ENCODE measurements at places on chromosomes 11 and 22.

- DNase-seq: no peak
Measured at GRCh38 chr11:68481579-68482240, 21.2 kb downstream of the PPP6R3 start.

DNA sequence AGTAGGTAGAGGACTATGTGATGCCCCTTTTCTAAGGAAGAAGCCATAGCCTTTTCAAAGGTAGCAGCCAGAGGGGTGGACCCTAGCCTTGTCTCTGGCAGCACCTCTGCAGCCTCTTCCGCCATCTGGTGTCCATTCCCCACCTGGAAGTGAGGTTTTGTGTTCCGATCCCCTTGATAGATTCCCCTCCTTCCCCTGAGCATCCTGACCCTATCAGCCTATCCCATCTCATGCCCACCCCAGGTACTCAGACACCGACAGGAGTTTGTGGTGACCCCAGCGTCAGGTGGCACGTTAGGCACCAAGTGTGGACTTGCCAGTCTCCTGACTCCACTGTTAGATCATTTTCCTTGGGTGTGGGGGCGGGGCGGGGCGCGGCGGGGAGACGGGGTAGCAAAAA is 398 bp upstream of the FAM89B start:
- no peak for DNase-seq

DNA sequence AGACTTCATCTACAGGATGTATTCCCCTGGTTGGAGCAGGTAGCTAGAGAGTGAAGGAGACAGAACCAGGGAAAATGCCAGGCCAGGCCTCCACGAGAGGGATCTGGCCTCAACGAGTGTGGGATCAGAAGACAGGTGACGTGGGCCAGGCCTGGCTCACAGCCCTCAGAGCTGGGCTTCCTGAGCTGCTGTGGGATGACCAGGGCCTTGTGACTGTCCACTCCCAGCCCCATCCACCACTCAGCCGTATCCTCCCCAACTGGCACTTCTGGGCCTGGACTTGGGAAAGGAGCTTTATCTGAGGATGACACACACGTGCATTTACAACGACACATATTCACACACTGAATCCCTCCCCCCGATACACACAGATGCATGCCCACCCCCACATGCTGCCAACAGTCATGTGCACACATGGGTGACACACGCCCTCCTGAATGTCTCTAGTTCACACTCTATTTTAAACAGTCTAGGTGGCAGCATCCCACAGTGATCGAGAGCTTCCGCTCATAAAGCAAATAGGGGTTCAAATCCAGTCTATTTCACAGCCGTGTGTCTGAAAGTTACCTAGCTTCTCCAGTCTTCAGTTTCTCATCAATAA is 93.1 kb downstream of the TP53I11 start:
- DNase-seq: no peak

DNA sequence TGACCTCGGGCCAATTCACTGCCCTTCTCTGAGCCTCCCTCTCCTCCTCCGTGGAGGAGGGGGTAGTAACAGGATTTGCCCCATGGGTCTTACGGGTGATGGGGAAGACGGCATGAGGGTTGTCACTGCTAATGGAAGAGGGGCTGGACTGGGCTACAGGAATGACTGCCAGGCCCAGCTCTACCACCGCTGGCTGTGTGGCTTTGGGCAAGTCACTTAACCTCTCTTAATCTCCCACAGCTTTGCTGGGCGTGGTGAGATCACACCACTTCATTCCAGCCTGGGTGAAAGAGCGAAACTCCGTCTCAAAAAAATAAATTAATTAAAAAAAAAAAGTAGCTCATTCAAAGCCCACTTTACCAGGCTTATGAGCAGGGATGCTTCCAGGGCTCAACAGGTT is 2.8 kb downstream of the SYT12 start:
- no peak for DNase-seq

DNA sequence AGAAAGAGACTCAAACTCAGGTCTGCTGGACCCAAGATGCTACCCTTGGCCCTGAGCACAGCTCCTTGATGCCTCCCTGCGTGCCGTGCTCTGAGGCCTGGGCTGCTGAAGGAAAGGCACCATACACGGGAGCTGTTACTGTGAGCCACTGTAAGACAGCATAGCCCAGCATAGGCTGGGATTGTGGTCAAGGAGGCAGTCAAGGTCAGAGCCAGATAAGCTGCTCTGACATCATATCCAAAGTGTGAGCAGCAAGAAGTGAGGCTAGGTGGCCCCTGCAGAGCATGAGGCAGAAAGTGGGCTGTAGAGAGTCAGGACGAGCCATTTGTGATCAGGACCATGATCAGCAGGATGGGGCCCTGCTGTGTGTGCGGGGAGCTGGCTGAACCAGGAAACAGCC is 7.7 kb downstream of the SLC22A8 start:
- no peak for DNase-seq

DNA sequence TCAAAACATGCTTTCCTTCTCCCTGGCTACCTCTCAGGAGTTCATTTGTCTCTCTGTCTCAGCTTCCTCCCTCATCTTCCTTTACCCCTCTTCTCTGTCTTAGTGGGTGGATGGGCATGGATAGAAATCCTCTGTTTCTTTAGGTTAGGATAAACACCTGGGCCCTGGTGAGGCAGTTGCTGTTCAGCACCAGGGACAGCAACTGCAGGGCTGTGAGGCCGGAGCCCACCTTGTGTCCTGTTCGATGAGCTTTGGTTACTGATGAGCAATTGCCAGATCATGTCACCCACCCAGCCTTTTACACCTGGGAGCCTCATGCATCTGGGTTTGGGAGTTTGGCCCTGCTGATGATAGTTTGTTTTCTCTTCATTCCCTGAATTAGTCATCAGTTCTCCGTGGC is 6.1 kb upstream of the CRYBB3 start:
- no peak for DNase-seq

GRCh38 chr22:19540394-19540793 is 16.2 kb upstream of the CLDN5 start:
- DNase-seq: no peak

DNA sequence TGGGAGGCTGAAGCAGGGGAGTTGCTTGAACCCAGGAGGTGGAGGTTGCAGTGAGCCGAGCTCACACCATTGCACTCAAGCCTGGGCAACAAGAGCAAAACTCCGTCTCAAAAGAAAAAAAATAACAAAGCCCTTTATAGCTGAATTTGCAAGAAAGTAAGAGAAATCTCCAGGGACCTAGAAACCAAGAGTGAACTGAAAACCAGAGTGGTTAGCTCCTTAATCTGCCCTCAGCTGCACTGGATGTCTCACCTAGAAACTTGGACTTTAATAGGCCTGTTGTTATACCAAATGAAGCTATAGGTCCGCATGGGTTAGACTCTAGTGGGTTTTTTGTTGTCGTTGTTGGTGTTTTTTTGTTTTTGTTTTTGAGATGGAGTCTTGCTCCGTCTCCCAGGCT is 4.1 kb downstream of the NEU3 start:
- DNase-seq: no peak

GRCh38 chr11:131599285-131599684 is 228.9 kb downstream of the NTM start:
- no peak for DNase-seq

- DNase-seq: no peak
Measured at GRCh38 chr11:133154076-133154475, 378.2 kb downstream of the OPCML start.

DNA sequence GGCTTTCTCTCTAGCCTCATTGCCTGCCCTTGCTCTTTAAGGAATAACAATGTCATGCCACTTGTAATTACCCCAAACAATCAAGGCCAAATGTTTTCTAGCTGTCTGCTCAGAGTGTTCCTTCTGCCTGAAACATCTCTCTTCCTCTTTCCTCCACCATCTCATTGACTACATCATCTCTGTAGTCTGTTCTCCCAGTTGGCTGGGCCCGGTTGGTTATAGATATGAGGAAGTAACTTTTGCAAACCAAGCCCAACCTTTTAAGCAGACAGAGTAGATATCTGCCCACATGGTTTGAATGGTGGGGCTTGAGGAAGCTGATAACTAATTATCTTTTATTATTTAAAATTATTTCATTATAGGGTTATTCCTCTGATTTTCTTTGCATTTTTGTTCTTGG is 104.5 kb downstream of the NTM start:
- no peak for DNase-seq

DNA sequence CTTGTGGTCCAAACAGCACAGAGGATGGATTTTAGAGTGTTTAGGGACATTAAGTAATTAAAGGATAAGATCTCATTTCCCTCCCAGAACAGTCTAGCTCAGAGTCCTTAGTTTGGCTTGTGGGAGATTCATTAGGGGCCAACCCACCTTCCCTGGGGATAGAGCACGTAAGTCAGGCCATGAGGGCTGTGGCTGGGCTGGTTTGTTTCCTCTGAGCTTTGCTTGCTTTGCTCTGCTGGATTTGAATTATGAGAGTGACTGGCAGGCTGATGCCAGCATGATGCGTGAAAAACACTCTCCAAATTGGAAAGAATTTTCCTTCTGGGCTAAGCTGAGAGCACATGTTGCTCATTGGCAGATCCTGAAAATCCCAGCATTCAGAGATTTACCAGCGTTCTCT is 84.7 kb upstream of the HEPHL1 start:
- no peak for DNase-seq

DNA sequence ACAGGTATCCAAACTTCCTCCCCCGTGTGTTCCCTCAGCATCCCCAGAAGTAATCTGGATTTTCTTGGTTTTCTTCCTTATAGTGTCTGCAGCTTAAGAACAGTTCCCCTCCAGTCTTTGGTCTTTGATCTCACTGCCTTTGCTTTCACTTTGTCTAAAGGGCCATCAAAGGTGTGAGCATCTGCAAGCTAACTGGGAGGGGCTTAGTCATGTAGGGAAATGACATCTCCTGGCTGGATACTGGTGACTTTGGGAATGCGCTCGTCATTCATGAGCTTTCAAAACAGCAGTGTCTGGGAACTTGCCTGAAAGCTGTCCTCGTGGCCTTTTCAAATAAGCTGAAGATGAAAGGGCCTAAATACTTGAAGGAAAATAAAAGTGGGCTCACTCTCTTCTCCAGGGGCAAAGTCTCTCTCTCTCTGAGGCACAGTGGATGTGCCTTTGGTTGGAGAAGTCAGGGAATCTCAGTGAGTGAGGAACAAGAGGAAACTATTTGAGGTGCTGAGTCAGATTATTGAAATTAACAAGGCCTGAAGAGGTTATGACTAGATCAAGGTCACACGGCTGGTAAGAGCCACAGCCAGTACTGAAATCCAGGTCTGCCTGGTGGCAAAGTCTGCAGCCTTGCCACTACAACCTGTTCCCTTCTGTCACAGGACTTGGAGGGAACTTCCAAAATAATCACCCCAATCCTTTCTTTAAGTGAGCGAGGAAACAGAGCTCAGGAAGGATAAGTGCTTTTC is 45.6 kb upstream of the TENM4 start:
- DNase-seq: peak; percentile 8

DNA sequence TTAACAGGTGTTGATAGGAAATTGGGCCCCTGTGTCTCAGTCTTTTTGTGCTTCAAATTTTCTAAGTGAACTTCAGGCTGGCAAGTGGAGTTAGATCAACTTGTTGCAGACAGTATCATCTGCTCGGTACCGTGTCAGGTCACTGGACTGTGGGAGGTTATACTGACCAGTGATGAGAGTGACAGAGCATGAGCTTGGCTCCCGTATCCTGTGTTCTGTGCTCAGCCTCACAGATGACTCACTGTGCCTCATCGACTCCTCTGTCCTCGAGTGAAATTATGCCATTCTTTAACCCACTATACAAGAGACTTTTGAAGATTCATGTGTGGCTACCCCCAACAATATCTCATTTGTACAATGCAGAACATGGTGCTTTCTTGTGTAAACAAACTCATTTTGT is 7.9 kb downstream of the GRAP2 start:
- DNase-seq: peak; percentile 74

GRCh38 chr11:92880381-92880780 is 89.1 kb upstream of the MTNR1B start:
- DNase-seq: no peak

- DNase-seq: peak; percentile 95
Measured at GRCh38 chr11:65900125-65900898, at the start of gene FOSL1. TSS of gene FOSL1 (minus strand) at chr11:65900388. CDS start at chr11:65900339, 49 bp downstream.

DNA sequence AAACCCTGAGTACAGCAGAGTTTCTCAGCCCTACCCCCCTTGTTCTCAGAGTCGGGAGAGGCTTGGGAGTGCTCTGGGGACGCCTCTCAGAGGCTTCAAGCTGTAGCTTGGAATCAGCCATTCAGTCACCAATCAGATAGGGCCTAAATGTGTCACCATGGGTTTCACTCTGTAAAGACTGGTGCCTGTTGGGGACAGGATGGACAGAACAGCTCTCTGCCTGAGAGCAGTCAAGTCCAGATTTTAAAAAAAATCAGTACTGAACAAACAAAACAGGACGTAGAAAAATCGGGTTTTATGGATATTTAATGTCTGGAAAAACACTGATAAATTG is 1.3 kb downstream of the FADD start:
- peak; percentile 44 for DNase-seq

DNA sequence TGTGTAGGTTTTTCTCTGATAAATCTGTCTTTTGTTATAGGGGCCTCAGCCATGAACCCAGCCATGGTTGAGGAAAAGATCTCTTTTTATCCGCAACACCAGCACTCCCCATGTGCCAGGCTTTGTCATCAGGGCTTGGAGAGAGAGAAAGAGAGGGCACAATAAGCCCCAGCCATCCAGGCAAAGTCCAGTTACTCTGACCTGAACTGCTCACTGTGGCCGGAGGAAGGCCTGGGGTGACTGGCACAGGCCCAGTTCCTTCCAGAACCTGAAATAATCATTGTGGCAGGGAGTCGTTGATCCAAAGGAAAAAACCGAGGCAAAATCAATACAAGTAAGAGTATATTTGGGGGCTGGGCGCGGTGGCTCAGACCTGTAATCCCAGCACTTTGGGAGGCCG is 3.9 kb upstream of the ARHGAP8 start:
- no peak for DNase-seq

- DNase-seq: no peak
Measured at GRCh38 chr11:15882876-15883454, 473.4 kb downstream of the SOX6 start.

Measured in activated CD4-positive, alpha-beta T cell treated with anti-CD3 and anti-CD28 coated beads, Interleukin-2, Interleukin-6, amounts not matched to agents 100 ng/mL and 50 ng/mL, durations not matched to agents 16 hours and 8 hours (primary cell).